Activated CD4-positive, CD25-positive, alpha-beta regulatory T cell (primary cell): ENCODE measurements at places on chromosomes 6 and 20.

DNA sequence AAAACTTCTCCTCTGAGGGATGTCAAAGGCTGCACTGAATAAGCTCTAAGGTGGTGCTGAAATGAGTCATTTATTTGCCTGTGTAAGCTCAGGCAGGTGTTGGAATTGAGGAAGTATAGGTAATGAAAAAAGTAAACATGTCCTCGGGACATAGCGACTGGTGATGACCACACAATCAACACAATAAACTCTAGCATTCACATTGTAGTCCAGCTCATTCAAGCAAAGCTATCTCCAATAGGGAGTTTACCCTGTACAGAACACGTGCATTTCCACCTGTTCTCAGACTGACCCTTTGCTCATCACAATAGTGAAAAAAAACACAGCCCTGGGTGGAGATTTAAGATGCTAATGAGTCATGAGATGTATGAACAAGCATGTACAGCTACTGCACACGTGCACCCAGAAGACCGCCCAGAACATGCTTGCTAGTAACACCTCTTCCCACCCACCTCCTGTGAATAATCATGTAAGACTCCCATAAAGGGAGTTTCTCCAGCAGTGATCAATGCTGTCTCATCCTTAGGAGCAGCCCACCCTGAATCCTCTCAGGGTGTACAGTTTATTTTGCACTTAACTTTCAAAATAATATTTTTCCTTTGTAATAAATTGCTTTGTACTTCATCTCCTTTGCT is 33.0 kb upstream of the POU5F1 start:
- peak; percentile 26 for DNase-seq

DNA sequence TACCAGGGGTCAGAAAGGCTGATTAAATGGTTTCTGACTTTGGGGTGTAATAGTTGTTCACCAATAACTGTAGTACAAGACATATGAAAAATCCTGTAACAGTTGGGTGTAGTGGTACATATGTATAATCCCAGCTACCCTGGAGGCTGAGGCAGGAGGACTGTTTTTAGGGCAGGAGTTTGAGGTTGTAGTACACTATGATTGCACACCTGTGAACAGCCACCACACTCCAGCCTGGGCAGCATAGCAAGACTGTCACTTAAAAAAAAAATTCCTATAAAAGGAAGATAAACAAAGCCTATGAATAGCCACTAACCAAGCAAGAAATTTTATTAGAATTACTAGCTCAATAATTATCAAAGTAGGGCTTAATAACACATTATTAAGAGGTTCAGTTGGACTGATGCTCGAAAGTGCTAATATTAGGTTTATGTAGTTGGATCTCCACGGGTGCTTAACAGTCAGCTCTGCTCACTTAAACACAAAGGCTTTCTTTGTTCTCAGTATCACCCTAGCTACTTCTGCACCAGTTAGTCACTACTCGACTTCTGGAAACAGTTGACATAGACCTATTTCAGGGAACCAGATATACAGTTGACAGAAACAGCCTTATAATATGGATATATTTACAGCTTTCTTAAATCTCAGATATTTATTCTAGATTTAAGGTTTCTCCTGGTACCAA is 113.0 kb downstream of the MTFR2 start:
- no peak for DNase-seq

GRCh38 chr6:118325220-118325860 is 222.8 kb upstream of the PLN start:
- DNase-seq = no peak

DNA sequence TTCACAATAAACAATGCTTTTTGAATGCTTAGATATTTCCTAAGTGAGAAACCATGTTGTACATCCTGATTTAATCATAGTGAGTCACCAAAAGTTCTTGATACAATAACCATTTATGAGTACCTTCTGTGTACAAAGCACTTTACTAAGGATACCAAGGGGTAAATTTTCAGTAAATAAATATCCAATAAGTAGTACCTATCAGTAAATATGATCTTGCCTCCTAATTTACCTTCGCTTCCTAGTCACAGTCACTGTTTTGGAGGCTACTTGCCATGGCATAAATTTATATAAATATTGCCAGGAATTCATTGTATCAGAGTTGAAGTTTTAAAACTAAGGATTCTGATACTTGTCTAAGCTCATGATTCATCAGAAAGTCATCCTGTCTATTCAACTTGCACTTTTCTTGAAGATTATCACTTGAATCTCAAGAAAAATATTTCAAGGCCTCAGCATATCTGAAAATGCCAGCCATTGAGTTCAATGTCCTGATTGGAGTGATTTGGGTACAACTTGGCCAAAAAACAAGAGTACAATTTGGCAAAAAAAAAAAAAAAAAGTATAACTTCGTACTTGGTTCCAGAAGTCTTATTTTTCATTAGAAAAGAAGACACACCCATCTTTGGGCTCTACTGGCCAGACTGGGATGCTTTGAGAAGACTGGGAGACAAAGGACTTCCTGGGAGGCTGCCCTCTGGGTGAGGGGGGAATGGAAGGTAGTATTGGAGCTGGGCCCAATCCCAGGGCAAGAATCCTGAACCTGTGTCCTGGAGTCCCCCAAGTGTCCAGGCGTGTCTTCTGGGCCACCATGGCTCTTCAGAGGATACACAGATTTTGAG is 32.8 kb downstream of the RAB22A start:
- no peak for DNase-seq

GRCh38 chr20:51026269-51026668 is 3.4 kb upstream of the KCNG1 start:
- DNase-seq = no peak

DNA sequence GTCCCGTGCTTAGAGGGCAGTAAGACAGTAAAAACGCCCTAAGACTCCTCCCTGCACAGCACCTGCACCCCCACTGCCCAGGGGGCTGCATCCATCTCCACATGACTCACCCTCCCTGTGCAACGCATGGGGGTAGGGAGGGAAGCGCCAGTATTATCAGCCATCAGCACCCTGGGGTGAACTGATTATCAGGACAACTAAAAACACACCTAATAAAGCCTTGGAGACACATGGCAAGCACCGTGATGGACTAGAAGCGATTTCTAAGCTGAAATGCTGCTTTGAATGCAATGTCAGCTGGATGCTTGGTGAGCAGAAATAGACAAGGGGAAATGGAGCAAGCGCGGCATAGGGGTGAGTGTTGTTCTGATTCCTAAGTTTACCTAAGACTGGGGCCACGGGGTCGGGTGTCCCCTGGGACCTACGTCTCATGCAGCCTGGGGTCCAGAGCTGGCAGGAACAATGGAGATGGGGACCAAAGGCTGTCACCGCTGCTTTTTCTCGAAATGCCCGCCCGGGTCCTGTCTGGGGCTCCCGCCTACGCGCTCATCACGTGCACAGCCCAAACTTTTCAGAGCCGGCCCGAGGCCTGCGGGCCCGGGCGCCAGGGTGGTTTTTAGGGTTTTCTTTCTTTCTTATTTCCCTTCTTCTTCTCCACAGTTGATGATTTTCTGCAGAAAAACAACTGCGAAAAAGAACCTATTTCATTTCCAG is 702 bp upstream of the TNFAIP3 start:
- peak; percentile 77 for DNase-seq

DNA sequence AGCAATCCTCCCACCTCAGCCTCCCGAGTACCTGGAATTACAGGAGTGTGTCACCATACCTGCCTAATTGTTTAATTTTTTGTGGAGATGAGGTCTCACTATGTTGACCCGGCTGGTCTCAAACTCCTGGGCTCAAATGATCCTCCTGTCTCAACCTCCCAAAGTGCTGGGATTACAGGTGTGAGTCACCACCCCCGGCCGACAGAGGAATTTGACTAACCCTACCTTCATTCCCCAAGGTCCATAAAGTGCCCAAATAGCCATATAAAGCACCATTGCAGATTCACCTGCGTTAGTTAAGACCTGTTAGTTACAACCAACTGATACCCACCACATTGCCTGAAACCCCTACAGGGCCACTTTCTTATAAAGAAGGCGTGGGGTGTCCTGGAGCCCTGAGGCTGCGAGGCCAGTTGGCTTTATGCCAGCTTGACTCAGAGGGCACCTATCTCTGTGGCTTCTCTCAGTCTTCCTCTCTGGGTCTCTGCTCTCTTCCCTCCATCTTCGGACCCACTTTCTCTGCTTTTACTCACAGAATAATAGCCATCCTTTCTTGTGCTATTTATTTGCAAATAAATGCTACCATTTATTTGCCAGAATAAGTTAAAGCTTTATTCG is 65.6 kb downstream of the SLC2A10 start:
- no peak for DNase-seq
